ENCODE measurements at places on chromosomes 2 and 18.

DNA sequence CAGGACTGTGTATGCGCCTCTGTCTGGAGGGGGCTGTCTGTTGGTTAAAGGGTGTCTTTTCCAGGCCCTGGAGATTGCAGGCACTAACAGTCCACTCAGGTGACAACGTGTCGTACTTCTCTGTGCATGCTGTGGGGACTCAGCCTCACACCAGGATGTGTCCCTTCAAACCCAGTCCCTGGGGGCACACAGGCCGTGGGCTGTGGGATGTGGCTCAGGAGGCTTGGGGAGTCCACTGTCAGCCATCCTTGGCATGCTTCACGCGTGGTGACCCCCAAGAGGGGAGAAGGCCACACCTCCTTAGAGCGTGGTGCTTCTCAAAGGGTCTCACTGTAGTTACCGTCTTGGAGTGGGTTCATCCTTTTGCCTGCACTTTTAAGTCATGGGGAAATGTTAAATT, 127.8 kb downstream of the KLHL29 start:
- DNase-seq = no peak

DNA sequence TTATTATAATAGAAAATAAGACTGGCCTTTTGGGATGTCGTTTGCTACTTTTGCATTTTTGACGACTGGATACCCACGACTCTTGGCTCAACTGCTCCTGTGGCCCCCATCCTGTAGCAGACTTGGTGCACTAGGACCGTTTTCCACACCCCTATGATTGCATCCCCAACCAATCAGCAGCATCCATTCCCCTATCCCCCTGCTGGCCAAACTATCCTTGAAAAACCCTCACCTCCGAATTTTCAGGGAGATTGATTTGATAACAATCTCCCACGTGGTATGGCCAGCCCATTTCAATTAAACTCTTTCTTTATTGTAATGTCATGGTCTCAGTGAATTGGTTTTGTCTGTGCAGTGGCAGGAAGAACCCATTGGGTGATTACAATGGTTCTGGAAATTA, 37.9 kb upstream of the TTR start:
- no peak for DNase-seq

DNA sequence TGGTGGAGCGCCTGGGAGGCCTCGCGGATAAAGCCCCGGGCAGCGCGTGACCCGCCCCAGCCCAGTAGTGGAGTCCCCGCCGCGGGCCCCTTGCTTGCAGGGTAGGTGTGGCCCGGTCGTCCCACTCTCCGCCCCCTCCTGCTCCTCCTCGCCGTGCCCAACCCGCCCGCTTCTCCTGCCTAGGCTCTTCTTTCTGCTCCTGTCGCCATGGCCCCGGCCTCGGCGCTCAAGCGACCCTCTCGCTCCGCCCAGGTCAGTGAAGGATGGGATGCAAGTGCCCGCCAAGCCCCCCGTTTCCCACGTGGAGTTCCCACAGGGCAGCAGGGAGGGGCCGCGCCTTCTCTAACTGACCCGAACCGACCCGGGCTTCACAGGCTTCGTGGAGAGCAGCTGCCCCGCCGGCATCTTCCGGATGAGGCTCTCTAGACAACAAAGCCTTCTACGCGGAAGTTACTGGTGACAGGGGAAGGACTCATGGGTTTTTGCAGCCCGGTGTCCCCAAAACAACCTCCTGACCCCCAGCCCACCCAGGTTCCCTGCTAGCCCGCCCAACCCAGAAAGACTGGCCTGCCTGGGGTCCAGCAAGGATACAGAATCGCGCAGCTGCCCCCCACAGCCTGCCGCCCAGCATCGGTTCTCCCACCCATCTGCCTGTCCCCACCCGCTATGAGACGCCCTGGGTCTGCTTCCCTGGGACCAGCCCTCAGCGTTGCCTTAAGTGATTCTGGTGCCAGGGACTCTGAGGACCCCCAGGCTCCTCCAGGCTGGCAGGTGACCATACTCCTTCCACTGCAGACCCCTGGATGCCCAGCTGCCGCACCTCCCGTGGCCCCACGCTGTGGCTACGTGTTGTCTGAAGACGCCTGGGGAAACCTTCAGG, 32.8 kb downstream of the TTC32 start:
- DNase-seq = peak; percentile 91

- no peak for DNase-seq
Observed at GRCh38 chr2:84886791-84887190, 5.9 kb upstream of the TRABD2A start.
